ENCODE measurements at places on chromosomes 7 and 10.

- DNase-seq: no peak
These were observed 249.9 kb upstream of the PLXNA4 start for GRCh38 chr7:132825932-132826835.

- no peak for DNase-seq
These were observed 759.4 kb downstream of the SORCS1 start for GRCh38 chr10:106405141-106405540.

DNA sequence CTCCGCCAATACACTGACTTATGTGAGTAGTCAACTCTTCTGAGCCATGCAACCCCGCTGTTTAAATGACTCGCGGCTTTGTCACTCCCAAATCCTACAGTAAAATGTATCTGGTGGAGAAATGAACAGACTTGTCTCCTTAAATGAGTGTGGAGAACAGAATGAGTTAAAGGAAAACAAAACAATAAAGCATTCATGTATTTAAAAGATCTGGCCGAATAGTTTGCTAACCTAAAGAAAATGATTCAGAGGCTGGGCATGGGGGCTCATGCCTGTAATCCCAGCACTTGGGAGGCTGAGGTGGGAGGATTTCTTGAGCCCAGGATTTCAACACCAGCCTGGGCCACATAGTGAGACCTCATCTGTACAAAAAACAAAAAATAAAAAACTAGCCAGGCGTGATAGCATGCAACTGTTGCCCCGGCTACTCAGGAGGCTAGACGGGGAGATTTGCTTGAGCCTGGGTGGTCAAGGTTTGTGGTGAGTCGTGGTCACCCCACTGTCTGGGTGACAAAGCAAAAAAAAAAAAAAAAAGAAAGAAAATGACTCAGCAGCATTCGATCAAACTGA is 86.5 kb upstream of the PFKP start:
- DNase-seq: peak; percentile 51

DNA sequence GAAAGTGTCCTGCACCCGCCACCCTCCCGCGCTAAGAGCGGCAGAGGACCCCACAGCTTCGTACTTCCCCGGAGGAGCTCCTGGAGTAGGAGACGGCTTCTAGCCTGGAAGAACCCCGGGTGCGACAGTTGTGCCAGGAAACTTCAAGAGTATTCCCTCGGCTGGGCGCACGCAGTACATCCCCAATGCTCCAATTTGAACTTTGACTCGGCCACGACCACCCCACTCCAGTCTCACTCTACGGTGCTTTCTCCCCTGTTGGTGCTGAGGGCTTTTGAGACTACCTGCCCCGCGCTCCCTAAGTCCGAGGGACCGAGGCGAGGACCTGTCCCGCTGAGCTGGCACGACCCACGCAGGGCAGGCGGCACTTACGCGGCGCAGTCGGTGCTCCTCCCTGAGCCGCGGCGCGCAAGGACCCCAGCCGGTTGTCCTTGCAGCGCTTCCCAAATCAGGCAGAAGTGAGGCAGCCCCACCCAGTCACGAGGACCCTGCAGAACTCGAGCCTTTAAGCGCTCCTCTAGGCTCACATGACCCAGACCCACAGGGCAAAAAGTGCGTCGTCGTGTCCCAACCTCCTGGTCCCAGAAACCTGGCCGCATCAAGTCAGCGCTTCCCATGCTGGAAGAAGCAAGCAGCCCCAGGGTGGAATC is at the start of gene CPVL:
Gene CPVL (minus strand): TSS at position 481 of the 650 bp plus-strand sequence. CDS start 25,476 bp downstream, outside the sequence.
- DNase-seq: no peak

DNA sequence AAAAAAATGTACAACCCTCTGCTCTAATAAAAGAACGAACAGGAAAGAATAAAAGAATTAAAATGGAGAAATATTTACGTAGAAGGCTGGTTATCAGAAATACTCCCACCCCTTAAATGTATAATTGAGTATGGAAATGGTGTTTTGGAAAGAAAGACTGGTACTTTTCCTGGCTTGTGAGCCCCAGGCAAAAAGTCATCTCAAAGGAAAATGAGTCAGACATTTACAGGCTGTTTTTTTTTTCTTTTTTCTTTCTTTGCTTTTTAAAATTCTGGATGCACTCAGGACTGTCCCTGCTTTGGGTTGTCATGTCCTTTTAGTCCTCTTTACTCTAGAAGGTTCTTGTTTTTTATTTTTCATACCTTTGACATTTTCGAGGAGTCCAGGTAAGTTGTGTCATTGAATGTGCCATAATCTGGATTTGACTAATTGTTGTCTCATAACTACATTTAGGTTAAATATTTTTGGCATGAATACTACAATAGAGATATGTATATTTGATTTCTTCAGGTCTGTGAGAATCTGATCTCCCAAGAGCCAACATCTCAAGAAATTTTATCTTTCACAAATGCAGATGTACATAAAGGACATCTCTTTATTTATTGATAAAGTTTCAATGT is 313.0 kb upstream of the GLI3 start:
- DNase-seq: peak; percentile 45

DNA sequence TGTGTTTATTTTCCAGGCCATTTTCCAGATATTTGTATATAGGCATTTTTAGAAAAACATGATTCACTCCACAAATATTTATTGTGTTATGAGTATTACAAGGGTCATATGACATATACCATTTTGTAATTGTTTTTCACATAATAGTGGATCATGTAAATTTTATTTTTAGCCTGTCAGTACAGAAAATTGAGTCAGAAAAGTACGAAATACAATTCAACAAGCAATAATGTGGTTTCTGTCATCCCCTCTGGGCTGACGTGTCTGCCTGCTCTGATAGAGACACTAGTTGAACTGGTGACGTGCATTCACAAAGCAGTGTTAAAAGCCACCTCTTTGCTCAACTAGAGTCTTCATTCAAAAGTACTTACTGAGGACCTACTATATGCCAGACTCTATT is 97.9 kb upstream of the STEAP1B start:
- DNase-seq: peak; percentile 96

DNA sequence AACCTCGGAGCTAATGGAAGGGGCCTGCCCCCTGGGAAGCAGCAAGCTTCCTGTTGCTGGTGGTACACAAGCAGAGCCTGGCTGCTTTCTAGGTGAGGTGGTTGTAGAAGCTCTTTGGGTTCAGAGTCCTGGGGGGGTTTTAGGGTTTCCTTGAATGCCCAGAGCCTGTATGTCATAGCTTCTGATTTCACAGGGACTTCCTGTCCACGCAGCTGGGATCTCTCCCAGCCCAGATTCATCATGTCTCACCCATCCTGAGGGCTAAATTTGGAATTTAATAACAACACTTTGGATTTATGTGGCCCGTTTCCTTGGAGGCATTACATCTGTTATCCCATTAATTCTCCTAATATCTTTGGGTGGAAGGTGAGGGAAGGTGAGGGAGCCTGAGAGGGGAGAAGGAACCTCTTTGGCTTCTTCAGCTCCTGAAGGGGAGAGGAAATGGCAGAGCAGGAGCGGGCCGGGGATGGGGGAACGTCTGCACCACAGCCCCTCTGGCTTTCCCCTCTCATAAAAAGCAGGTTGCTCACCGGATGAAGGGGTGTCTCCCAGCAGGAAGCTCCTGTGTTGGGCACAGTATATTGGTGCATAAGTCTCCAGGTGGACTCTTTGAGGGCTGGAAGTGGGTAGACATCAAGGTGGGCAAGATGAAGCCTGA is 19.7 kb downstream of the RPS24 start:
- peak; percentile 87 for DNase-seq

- peak; percentile 16 for DNase-seq
These were observed 60.7 kb downstream of the ABCB4 start for GRCh38 chr7:87414794-87415188.

- DNase-seq: peak; percentile 36
These were observed 305.2 kb upstream of the ETV1 start for GRCh38 chr7:14294637-14295036.

DNA sequence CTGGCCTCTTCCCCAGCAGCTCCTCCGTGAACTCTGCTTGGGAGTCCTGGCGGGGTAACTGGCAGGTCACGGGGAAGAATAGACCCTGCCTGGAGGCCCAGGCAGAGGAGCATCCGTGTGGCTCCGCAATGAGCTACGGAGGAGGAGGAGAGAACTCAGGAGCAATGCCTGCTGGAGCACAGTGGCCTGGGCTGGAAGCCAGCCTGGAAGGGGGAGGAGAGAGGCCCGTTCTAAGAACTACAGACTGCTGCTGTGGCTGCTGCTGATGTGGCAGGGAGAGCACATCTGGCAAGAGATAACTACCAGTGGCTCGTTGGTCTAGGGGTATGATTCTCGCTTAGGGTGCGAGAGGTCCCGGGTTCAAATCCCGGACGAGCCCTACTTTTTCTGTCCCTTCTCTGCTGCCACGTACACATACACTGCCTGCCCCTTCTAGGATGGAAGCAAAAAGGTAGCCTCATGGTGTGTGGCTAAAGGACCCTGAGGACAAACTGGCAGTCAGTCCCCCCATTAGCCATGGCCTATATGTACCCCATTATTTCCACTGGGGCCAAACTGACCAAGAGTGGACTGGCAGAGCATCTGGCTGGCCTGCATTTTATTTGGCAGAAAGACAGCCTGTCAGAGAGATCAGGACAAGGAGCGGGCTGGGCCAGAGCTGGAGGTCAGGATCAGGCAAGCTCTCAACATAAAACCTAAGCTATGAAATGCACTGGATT is 7.7 kb upstream of the OPN1SW start:
- DNase-seq: peak; percentile 70

- no peak for DNase-seq
These were observed 64.4 kb upstream of the NME8 start for GRCh38 chr7:37784015-37784414.

DNA sequence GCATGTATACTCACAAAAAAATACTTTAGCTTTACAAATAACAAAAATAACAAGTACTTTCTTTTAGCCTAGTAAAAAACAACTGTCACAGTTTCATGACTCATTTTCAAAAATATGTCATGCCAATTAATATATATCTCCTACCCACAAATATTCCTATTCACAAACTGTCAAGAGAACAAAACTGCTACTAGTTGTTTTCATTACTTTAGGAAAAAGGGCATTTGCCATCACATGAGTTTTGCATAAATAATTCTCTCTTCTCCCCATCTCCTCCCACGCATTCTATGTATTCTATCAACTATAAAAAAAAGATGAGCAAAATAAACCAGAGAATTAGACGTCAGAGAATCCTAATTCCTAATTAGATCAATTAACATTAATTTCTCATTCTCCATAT is 87.6 kb downstream of the PIP4K2A start:
- DNase-seq: peak; percentile 44

DNA sequence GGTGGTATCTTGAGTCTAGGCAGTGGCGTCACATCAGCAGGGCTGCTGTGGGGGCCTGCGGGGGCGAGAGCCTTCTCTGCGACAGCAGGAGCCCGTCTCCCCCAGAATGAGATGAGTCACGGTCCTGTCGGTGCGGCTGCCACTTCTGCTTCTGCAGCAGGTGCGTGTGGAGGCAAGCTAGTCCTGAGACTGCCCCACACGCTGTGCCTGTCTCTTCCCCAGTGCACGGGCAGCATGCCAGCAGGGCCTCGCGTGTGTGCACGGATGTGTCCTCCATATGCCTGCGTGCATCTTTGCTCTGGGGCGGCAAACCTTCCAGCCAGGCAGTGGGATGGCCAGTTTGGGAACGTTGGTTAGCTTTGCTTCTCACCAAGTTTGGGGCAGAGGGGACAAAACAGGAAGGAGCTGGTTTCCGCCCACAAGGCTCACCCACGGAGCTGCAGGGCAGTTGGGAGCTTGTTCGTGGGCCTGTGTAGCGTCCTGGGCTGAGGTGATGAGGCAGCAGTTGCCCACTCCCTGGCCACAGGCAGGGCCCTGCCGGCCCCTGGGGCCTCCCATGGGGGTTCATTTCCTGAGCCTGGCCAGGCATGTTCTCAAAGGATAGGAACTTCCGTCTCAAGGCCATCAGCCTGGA is 60.8 kb upstream of the PPIF start:
- no peak for DNase-seq

- DNase-seq: no peak
These were observed 496.1 kb downstream of the CCSER2 start for GRCh38 chr10:84824525-84824924.

DNA sequence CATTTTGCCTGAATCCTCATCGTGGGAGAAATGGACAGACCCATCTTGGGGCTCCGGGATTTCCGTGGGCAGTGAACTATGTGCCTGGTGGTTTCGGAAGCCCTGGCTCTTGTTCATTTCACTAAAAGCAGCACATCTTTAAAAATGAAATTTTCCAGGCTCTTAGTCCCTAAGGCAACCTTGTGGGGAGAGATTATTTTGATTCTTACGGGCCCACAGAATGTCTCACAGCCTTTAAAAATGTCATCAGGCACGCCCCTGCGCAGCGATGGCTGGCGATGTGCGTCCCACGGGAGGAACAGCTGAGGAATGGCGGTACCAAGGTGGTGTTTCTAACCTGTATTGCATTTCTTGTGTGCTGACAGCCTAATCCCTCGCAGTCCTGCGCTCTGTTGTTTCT is 189.7 kb downstream of the CCDC3 start:
- DNase-seq: no peak

DNA sequence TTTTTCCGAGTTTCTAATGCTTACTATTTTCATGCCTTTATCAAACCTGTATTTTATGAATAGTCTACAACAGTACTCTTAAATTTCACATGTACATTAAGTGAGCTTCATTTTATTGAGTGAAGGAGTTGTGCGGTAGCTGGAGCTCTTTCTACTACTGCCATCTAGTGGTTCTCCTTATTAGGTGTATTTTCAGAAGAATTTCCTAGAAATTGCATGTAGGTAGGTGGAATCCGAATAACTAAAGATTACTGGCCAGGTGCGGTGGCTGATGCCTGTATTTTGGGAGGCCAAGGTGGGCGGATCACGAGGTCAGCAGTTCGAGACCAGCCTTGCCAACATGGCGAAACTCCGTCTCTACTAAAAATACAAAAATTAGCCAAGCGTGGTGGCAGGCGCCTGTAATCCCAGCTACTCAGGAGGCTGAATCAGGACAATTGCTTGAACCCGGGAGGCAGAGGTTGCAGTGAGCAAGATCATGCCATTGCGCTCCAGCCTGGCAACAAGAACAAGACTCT is 38.3 kb downstream of the LRRC72 start:
- peak; percentile 74 for DNase-seq

DNA sequence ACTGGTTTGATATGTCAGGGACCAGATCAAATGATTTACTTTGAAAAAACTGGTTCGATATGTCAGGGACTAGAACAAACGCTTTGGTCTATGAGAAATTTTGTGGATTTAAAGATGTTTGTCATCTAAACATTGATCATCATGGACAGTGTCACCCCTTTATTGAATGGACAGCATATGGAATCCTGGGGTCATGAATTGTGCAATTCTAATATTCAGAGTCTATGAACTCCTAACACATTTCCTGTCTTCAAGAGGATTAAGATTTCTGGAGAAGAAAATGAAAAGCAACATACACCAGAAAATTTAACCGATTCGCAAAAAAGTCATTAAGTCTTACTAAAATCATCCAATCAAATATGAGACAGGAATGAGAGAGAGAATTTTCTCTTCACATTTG is 106.4 kb upstream of the FAM133B start:
- DNase-seq: peak; percentile 24

DNA sequence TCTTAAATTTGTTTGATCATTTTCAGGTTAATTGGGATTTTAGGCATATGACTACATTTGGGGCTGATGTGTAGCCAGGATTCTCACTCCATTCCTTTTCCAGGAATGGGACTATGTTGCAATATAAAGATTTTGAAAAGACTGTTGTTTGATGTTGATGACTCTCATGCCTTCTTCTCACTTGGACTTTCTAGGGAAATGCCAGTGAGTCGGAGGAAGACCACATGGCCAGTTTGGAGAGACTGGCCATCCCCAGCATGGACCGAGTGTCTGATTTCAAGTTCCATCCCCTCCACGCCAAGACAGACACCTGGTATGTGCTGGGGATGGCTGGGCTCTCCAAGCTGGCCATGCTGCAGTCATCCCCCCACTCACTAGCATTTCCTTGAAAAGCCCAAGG is 5.5 kb downstream of the IGFBP3 start:
- DNase-seq: no peak
